Right lung (tissue), 10 donors: ENCODE measurements at places on chromosomes 12 and 14. TPM values are rescaled to one million over a fixed set of nuclear protein-coding genes. Genes with fewer than 3 reads are reported as not detected.

The CLEC4C gene
- polyA plus RNA-seq: not detected

GRCh38 chr12:77842430-77842829, 11.7 kb downstream of the NAV3 start:
- DNase-seq: no peak

The AHNAK2 gene
- polyA plus RNA-seq: 2.7 TPM

GRCh38 chr12:30440826-30441602, 254.7 kb downstream of the IPO8 start:
- DNase-seq: no peak
